ENCODE measurements at places on chromosomes 1 and 21.

GRCh38 chr1:167289966-167290365 is 69.3 kb downstream of the POU2F1 start:
- DNase-seq: no peak

DNA sequence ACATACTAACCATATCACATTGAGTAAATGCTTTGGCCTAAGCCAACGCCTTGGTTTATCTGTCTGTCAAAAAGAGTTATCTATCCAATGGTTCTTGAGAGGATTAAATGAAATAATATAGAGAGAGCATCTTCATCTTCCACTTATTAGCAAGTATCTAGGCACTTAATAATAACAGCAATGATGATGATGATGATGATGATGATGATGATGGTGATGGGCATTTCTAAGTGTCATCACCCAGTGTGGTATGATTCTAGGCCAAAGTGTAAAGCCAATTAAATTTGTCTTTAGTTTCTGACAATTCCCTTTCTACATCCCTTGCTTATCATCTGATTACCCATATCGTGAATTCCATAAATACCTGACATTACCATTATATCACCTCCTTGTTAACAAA is 65.7 kb upstream of the LRRC53 start:
- DNase-seq: no peak

DNA sequence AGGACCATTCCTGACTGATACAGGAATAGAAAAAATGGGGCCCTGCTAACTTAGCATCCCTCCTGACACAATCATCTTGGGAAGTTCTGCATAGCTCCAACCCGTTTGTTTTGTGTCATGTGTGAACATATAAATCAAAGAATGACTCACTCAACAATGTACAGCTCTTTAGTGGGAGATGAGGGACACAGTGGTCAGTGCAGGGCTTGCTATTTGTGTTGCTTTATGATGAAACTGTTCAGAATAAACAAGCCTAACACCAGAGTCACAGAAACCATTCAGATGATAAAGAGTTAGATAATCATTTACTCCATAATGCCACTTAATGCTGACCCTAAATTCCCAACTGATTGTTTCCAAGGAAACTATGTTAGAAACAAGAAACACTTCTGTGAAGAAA is 154.2 kb upstream of the ZNHIT6 start:
- DNase-seq: no peak

GRCh38 chr1:204615881-204616280 is 69.7 kb downstream of the LRRN2 start:
- no peak for DNase-seq

Measured in T-helper 2 cell treated with Interferon-gamma antibody and Interleukin-4, amounts not matched to agents 5 μg/mL and 100 μg/mL, for 36 hours (primary cell).